Stimulated activated CD4-positive, alpha-beta T cell treated with anti-CD3 and anti-CD28 coated beads, Interleukin-12 subunit alpha, Interleukin-12 subunit beta, amount 100 ng/mL, for 4 hours (primary cell): ENCODE measurements at places on chromosomes 7 and 10.
A peak's percentile ranks its signal among the peaks of the same experiment; 100 is the strongest.

GRCh38 chr7:129739427-129739826 is 127.9 kb downstream of the NRF1 start:
- no peak for DNase-seq

GRCh38 chr10:5515948-5516761 is 8.6 kb upstream of the CALML3 start:
- DNase-seq, result no peak

GRCh38 chr7:17622451-17622850 is 317.8 kb downstream of the SNX13 start:
- no peak for DNase-seq

- no peak for DNase-seq
These were observed 33.3 kb upstream of the LYZL2 start for GRCh38 chr10:30662814-30663213.

DNA sequence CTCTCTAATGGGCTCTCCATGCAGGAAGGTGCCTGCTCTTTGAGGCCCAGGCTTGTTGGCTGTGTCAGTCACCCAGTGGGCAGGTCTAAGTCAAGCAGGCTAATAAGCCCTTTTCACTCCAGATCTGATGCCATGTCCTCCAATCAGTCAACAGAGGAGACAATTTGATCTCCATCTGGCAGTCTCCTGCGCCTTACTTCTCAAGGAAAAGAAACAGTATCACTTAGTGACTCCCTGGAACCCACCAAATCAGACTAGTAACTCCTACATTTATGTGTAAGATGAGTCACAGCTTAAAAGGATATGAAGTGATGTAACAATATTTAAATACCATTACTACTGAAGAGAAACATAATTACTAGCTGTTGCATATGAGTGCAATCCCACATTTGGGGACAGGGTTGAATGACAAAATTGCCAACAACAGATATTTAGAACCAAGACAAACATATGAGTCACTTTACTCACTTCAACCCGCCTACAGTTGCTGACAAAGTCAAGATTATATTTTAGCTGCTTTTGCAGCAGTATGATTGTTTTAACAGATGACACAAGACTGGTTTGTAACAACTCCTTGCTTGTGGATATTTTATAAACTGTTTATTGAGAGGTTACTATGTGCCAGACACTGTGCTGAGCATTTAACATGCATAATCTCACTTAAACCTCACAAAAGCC is 72.1 kb downstream of the USP6NL start:
- no peak for DNase-seq

GRCh38 chr10:7520507-7521485 is 110.0 kb upstream of the SFMBT2 start:
- DNase-seq, result no peak

GRCh38 chr10:29897999-29898716 is 161.2 kb downstream of the JCAD start:
- DNase-seq, result no peak

GRCh38 chr10:4125776-4126175 is 340.8 kb upstream of the KLF6 start:
- DNase-seq, result no peak

DNA sequence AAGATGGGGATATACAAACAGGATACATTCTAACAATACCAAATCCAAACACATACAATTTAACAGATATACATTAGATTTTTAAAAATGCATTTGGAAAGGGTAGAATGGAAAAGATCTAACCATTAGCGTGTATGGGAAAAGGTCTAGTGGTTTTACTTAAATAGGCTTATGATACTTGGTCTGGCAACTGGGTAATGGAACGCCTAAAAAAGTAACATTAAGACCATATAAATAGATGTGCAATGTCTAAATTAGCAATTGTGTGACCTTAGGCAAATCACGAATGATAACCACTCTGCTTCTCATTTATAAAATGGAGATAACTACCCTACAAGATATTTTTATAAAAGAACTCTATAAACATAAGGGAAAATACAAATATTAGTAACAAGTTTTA is 135.2 kb downstream of the CNOT4 start:
- DNase-seq, result no peak

DNA sequence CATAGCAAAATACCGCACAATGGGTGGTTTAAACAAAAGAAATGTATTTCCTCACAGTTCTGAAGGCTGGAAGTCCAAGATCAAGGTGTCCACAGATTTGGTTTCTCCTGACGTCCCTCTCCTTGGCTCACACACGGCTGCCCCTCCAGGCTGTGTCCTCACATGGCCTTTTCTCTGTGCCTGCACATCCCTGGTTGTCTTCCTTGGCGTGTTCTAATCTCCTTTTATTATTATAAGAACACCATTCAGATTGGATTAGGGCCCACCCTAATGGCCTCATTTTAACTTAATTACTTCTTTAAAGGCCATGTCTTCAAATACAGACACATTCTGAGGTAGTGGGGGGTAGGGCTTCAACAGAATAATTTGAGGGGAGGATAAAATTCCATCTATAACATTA is 87.9 kb downstream of the FZD1 start:
- no peak for DNase-seq

GRCh38 chr10:120182431-120182830 is 274.6 kb upstream of the PLPP4 start:
- DNase-seq, result no peak

GRCh38 chr7:103793614-103794013 is 195.8 kb downstream of the RELN start:
- DNase-seq, result no peak

DNA sequence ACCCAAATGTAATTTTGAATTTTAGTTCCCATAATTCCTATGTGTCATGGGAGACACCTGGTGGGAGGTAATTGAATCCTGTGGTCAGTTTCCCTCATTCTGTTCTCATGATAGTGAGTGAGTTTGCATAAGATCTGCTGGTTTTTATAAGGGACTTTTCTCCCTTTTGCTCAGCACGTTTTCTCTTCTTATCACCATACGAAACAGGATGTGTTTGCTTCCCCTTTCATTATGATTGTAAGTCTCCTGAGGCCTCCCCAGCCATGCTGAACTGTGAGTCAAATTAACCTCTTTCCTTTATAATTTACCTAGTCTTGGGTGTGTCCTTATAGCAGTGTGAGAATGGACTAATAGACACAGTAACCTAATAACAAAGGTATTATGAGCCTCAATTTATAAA is 36.1 kb upstream of the ZNF736 start:
- no peak for DNase-seq

DNA sequence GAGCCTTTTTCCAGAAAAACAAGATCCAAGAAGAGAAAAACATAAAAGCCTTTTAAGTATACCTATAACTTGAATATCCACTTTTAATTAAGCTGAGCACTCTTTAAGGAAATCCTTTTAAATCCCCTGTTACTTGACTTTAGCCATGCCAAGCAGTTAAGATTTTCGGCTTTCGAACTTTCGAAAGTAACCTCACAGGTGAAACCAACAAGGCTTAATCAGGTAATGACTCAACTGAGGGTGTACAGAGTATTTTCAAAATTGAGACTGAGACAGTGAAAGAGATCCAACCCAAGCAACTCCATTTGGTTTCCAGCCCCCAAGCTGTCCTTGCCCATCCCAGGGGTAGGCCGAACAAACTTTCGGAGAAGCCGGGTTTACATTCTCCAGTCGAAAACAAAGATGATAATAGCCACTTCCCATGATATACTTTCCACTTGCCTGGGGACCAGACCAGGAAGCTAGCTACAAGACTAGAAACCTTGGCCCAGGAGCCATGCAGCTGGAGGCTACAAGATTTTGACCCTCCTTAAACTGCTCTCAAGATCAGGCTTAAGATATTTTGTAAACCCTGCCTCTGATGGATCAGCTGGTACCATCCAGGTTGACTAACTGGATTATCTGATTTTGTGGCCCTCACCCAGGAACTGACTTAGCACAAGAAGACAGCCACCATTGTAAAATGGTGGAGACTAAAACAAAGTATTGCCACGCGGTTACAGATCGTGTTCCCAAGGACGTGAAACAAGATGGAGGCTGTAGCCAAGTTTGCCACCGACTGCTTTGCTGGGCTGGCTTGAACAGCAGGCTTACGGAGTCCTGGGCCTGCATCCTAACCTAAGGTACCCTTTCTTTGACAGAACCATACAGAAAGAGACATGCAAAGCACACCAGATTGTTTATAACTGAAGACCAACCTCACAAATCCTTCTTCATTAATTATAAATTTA is 32.3 kb downstream of the C1GALT1 start:
- DNase-seq, result no peak

DNA sequence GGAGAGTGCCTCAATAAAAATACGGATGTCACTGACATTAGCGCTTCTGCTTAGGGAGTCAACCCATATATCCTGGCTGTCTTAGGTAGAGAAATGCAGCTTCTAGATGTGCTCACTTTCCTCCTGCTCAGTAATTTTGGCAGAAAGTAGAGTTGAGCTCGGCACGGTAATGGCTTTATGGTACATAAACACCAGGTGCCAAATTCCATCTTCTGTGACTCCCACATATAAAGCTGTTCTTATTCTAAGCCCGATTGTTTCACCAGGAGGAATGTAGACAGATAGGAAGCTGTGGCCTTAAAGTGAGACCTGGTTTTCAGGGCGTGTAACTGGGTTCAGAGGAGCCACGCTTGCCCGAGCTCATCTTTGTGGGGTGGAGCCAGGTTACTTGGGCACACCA is 143.7 kb downstream of the CREB5 start:
- DNase-seq, result no peak

DNA sequence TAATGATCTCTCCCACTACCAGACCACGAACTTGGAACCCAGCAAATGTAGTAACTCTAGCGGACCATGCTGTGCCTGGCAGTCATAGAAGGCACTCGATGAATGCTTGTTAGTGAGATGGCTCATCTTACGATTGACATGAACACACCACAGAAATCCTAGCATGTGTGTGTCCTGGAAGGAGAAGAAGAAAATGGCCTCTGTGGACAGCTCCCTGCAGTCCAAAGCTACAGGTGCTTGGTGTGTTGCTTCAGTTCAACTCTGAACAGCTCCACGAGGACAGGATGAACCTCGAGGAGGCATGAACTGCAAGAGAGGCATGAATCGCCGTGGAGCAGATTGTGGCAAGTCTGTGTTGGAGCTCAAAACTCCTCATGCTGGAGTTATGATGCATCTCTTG is 93.5 kb downstream of the KLF6 start:
- DNase-seq, result no peak

DNA sequence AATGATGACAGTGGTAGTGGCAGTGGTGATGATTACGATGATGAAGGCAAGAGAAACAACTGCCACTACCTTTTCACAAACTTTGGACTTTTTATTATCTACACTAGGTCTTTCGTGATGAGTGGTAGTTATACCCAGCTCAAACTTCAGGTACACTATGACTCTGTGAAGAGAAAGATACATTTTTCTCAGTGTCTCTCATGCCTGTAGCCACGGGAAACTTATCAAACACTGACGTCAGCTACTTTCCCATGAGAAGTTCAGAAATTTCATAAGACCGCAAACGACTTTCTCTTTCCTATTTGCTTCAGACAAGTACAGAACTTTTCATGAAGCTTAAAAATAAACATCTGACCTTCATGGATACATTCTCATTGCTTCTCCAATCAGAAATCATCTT is 57.0 kb downstream of the CALD1 start:
- DNase-seq, result no peak

DNA sequence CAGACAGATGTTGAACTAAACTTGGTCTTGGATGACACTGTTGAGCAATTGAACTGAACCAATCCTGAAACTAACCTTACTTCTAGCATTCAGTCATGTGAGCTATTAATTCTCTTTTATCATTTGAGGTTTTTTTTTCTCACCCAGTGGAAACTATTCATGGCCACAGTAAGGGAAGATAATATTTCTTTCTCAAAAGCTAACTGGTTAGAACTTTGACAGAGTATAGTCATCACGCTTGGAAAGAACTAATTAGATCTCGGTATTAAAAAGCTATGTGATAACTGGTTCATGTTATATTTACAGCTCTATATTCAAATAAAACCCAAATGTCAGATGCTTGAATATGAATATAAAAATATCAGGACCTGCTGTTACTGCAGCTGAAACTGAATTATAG is 89.5 kb downstream of the OTUD1 start:
- no peak for DNase-seq

DNA sequence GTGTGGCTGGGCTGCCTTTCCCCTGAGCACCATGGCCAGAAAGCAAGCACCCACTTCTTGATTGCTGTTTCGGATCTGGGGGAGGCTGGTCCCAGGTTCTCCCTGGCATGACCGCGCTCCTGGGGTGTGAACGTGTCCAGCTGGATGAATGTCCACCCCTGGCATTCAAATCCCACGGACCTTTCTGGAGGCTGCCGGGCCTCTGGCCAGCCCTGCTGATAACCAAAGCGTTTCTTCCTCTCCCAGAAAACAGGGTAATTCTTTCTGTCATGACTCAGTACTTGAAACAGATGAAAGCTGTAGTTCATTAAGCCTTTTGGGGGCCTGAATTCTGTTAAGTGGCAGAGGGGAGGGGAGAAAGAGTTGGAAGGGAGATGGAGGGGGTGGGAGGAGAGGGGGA is 73.1 kb upstream of the SAMD8 start:
- DNase-seq, result no peak

GRCh38 chr10:103476046-103476768 is 2.8 kb downstream of the CALHM3 start:
- DNase-seq, result no peak

- DNase-seq, result no peak
These were observed 476.2 kb upstream of the GALNT17 start for GRCh38 chr7:70655694-70656093.

- peak; percentile 32 for DNase-seq
These were observed 431 bp downstream of the ZYX start for GRCh38 chr7:143381427-143382125.

GRCh38 chr7:41459623-41460261 is 243.1 kb downstream of the INHBA start:
- no peak for DNase-seq

DNA sequence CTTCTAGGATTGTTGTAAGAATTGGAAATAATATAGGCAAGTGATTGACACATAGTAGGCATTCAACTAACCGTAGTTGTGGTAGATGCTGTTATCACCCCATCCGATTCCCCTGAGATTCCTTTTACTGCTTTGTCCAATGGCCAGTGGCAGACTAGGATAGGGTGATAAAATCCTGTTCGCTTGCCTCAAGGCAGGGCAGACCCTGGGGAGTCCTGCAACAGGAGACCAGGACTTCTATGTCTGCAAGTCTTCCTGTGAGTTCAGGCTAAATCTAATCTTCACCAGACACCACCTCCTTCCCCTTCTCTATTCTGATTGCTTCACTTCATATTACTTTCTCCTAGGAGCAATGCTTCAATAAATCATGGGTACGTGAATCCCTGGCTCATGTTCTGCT is 42.8 kb upstream of the CREB5 start:
- DNase-seq, result no peak

DNA sequence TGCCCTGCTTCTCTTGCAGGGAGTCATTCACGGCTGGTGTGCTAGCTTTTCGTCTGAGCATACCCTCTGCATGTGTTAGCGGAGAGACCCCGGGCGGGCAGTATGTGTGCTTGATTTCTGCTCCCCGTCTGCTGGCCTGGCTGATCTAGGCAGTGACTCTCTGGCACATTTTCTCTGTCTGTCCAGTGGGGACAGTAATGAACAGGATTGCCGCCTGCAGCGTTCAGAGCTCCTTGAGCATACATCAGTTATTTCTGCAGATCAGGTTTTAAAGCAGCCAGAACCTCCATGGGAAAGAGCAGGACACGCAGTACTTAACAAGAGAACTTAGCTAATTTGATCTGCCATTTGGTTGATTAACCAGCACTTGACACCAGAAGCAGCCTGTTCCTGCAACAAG is 242.5 kb downstream of the CELF2 start:
- DNase-seq, result no peak
